CD4-positive, alpha-beta T cell treated with Interleukin-21 for 1 hour (primary cell): ENCODE measurements at places on chromosomes 6 and 20.

DNA sequence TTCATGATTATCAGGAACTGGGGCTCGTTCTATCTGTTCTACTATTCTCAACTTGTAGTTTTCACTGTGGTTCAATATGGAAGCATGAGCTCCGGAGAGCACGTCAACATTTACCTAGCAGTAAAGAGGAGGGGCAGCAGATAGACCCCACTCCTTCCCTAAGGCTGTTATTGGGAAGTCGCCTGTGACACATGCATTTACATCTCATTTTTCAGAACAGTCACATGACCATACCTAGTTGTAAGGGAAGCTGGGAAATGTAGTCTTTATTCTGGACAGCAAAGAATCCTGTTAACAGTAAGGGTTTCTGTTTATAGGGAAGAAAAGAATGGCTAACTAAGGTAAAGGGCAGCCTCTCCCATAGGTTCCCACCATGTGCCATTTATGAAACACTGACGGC lies 158.3 kb downstream of the ZFP64 start:
- no peak for DNase-seq

- no peak for DNase-seq
Observed at GRCh38 chr6:128271527-128271926, 248.9 kb downstream of the PTPRK start.

GRCh38 chr6:105757512-105758200 lies 328.5 kb upstream of the PRDM1 start:
- DNase-seq = no peak

GRCh38 chr20:38426006-38426897 lies 8.9 kb downstream of the SNHG17 start:
- no peak for DNase-seq

- DNase-seq = no peak
Observed at GRCh38 chr6:111803804-111804203, 69.4 kb downstream of the FYN start.

- DNase-seq = no peak
Observed at GRCh38 chr6:69632932-69633331, 163.9 kb downstream of the LMBRD1 start.

GRCh38 chr6:99066044-99066443 lies 118.3 kb upstream of the FBXL4 start:
- DNase-seq = no peak

DNA sequence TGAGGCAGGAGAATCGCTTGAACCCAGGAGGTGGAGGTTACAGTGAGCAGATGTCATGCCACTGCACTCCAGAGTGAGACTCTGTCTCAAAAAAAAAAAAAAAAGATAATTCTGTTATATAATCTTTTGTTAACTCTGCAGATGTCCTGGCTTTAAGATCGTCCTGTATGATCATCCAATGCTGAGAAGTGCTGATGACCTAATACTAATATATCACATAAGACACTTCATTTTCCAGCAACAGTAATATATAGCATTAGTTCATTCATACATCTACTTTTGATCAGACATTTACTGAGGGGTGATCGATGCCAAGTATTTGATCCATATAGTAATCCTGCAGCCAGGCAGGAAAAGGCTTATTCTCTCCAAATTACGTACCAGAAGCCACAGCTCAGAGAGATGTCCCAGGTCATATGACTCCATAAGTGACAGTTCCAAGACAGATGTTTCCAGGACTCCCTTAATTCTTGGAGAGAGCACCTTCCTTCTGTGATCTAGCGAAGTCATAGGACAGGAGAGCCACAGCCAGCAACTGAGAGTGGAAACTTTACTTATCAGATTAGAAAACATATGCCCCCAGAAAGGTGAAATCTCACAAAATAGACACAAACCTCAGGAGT lies 60.7 kb downstream of the SHLD1 start:
- DNase-seq = no peak
